H9 (cell line): ENCODE measurements at places on chromosomes 16 and 17. TPM values are rescaled to one million over a fixed set of nuclear protein-coding genes. Genes with fewer than 3 reads are reported as not detected.

Gene EPOP
- 5.9 and 6.1 TPM in 2 replicates for total RNA-seq

- peak overlapping the region; percentile 62 for H3K4me3 ChIP-seq
- no peak overlapping the region for H3K27ac ChIP-seq
- DNase-seq, result no peak
- peaks cover 5% of the 10 kb centered on the region for H3K36me3 ChIP-seq
Measured at GRCh38 chr17:81391936-81392908, 3.0 kb upstream of the BAHCC1 start.

DNA sequence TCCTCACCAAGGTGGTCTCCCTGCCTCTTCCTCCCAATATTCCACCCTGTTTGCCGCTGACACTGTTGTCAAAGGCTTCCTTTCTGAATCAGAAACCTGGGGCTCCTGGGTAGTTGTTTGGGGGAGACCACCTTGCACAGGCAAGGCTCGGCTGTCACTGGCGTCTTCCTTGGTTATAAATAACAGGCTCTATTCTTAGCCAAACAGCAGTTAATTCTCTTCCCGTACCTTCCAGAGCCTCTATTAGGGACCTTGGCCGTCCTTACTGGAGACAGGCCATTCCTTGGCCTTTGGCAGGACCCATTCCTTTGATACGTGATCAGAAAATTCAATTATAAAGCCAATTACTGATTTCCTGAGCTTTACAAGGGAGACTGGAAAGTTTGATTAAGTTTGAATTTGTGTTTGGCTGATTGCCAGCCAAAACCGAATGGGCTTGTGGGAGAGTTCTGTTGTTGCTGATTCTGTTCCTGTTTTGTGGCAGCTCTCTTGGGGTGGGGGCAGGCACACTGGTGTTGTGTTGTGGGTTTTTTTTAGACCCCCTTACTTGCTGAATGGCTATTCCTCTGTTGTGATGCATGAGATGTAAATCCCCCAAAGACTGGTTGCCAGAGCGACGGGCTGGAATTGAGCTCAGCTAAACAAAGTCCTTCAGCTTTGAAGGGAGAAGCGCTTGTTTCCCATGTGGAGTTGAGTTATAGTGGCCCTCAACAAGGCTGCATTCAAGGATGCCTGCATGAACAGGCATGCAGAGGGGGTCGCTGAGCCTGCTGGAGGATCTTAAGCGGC lies 104.6 kb downstream of the GNAO1 start:
- no peaks in the 10 kb centered on the region for H3K27me3 ChIP-seq
- H3K27ac ChIP-seq, result no peak overlapping the region
- H3K36me3 ChIP-seq, result no peaks in the 10 kb centered on the region

Gene CACNA1G
- 1.5 and 1.7 TPM in 2 replicates for total RNA-seq

- H3K4me1 ChIP-seq, result no peaks in the 10 kb centered on the region; the same call in 1 of the 2 replicates
- no peak overlapping the region for H3K4me3 ChIP-seq
- H3K27ac ChIP-seq, result no peak overlapping the region
- H3K36me3 ChIP-seq, result peaks cover 40% of the 10 kb centered on the region
- no peaks in the 10 kb centered on the region for H3K27me3 ChIP-seq
- no peak for DNase-seq
Measured at GRCh38 chr17:38920374-38921291, 4.8 kb upstream of the LASP1NB start.

Gene GAST
- total RNA-seq, result not detected in 2 replicates
